ENCODE measurements at places on chromosomes 1 and 21.
A peak's percentile ranks its signal among the peaks of the same experiment; 100 is the strongest.

- peak; percentile 53 for DNase-seq
Measured at GRCh38 chr1:109214695-109215623, 1.2 kb downstream of the SARS1 start.

DNA sequence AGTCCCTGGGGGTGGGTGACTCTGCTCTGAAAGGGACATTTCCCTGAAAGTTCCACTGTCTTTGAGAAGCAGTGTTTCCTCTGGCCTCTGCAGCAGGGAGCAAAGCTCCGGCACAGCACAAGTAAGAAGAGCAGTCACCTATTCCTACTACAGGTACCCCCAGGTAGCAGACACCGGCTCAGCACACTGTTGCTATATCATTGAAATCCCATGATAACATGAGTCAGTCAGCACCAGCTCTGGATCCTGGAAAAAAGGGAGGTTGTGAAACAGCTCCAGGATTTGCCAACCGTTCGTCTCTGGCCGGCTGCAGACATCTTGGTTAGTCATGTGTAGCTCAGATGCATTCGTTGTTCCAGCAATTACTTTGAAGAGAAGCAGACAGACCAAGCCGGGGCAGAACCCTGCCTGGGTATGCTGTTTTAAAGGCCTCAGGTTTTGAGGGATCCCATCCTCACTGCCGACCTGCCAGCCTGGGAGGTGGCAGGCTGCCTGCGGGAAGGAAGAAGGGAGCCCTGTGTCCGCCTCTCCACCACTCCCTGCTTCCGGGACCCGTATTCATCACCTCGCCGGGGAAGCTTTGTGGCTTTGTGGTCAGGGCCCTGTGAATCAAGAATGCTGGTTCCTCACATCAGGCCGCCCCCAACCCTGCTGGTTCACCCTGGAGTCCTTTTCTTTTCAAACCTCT is 139.2 kb downstream of the CLIC6 start:
- DNase-seq = peak; percentile 71

DNA sequence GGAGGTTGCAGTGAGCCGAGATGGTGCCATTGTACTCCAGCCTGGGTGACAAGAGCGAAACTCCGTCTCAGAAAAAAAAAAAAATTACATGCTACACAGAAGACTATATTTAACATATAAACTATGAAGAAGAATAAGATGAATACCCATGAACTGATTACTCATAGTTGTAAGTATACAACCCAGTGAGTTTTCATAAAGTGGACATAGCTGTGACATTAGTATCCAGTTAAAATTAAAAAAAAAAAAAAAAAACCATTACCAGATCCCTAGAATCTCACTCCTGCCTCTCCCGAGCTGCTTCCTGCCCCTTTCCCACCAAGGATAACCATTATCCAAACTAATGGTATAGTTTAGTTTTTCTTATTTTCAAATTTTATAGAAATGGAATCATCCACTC is 37.4 kb downstream of the UBE4B start:
- no peak for DNase-seq

GRCh38 chr1:222791006-222791710 is 23.7 kb upstream of the DISP1 start:
- peak; percentile 68 for DNase-seq

- DNase-seq = no peak
Measured at GRCh38 chr1:1916851-1917251, 1.8 kb downstream of the CALML6 start.

- DNase-seq = no peak
Measured at GRCh38 chr1:3922201-3922725, 22.2 kb upstream of the C1orf174 start.

DNA sequence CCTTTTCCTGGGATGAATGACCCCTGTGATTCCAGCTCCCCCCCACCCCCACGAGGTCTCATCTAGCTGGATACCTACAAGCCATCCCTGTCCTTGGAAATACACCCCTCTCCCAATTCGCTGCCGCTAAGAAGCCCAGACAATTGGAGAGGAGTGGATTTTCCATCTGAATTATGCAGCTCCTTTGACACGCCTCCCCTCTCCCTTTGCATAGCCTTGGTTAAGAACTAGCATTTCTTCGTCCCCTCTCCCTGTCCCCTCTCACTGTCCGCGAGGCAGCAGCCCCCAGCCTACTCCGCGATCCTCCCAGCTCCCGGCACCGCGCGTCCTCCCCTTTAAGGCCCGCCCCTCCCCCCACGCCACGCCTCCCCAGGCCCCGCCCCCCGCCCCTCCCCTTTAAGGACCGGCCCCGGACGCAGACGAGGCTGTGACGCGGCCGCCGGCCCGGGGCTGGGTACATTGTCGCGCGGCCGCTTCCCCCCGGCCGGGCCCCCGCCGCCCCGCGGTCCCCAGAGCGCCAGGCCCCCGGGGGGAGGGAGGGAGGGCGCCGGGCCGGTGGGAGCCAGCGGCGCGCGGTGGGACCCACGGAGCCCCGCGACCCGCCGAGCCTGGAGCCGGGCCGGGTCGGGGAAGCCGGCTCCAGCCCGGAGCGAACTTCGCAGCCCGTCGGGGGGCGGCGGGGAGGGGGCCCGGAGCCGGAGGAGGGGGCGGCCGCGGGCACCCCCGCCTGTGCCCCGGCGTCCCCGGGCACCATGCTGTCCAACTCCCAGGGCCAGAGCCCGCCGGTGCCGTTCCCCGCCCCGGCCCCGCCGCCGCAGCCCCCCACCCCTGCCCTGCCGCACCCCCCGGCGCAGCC is at the start of gene MAPKAPK2:
Gene MAPKAPK2, plus strand, starts transcription at position 428 of the 856 bp plus-strand sequence. Its CDS starts 325 bp downstream, at position 753.
- peak; percentile 67 for DNase-seq

DNA sequence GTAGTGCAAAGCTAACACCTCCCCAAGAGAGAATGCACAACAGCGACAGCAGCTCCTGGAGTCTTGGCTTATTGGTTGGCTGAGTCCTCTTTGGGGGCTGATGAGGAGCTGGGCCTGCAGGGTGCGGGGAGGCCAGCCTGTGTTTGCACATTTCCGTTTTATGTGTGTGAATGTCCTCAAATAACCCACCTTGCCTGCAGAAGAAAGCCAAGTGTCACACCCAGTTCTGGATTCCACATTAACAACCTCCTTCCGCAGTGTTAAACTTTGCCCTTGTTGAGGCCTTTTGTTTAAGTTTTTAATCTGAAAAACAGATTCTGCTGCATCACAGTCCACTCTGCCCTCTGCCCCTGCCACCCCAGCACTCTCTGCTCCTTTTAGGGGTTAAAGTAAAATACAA is 274.5 kb downstream of the TM2D1 start:
- DNase-seq = no peak

- DNase-seq = peak; percentile 7
Measured at GRCh38 chr1:60619581-60619980, 462.8 kb upstream of the NFIA start.

DNA sequence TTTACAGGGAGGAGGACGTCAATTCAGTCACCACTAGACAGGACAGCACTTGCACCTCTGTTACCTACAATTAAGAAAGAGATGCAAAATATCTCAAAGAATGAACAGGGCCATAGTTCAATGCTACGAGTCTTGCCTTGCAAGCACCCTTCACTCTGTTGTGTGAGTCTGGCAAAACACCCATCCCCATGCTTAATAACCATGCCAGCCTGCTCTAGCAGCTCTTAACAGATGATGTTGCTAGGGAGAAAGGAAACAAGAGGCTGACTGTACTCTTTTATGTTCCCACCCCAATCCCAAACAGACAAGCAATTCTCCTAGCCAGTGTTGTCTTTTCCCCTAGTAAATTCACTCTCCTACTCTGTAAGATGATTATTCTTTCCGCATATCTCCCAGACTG is 5.3 kb downstream of the CBR1 start:
- no peak for DNase-seq

DNA sequence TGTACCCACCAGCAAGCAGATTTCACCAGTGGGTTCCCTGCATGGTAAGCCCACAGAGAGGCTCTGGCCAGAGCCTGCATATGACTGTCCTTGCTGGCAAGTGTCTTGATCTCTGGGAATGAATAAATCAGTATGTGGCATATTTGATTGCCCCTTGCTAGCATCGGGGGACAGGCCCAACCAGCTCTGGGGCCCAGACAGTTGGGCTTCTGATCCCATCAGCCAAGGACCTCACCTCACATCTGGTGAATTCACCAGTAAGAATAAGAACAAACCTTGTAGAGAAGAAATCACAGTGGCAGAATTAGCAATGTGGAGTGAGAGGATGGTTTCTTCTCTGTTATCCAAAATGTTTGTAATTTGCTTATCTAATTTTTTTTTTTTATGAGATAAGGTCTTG is 15.9 kb downstream of the SLC1A7 start:
- DNase-seq = no peak

- no peak for DNase-seq
Measured at GRCh38 chr1:231663211-231663792, 36.7 kb downstream of the DISC1 start.

DNA sequence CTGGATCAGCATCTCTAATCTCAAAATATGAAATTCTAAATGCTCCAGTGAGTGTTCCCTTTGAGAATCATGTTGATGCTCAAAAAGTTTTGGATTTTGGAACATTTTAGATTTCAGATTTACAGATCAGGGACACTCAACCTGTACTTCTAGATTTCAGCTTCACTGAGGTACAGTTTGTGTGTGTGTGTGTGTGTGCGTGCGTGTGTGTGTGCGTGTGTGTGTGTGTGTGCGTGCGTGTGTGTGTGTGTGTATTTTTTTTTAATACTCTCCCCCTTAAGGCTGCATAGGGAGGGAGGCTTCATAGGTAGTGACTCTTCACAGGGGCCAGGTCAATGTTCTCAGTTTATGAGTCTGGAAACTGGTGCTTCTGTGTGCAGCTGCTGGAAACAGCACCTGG is 77.5 kb downstream of the BRINP2 start:
- DNase-seq = no peak
